ENCODE measurements at places on chromosomes 5 and 9.

DNA sequence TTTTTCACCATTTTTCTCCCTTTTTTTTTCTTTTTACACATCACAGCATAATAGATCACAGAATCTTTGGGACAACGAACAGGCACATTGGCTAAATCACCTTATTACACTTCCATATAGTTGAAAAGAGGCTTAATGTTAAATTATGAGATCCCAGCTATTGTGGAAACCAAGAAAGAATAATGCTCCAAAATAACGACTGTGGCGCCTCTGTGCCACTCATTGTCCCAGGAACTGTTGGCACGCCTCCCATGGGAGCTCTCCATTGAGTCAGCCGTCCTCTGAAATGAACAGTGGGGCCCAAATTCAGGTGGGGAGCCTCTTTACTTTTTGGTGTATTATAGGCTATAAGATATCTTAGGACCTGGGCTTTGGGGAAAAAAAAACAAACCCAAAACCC, 82.2 kb upstream of the NFIB start:
- DNase-seq, result no peak

GRCh38 chr5:157381746-157382145, 78.3 kb upstream of the NIPAL4 start:
- DNase-seq, result no peak

DNA sequence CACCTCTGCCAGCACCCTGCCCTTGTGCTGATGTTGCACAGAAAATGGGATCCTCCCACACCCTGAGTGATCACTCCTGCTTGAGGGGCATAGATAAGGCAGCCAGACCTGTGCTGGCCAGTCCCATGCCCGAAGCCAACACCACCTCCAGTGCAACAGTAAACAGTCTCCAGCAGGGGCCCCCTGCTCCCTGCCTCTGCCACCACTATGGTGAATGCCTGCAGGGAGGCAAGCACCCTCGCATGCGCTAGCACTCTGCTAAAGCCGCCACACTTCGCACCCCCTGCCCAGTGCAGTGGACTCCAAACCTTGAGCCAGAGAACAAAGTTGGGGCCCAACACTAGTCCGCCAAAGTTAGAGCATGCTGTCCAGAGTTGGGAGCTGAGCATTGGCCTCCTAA, 118.7 kb downstream of the PJA2 start:
- DNase-seq, result no peak

GRCh38 chr5:137935190-137935589, 45.9 kb downstream of the PKD2L2 start:
- DNase-seq, result no peak

- no peak for DNase-seq
These were observed 131.9 kb downstream of the PRDM9 start for GRCh38 chr5:23639326-23639725.

DNA sequence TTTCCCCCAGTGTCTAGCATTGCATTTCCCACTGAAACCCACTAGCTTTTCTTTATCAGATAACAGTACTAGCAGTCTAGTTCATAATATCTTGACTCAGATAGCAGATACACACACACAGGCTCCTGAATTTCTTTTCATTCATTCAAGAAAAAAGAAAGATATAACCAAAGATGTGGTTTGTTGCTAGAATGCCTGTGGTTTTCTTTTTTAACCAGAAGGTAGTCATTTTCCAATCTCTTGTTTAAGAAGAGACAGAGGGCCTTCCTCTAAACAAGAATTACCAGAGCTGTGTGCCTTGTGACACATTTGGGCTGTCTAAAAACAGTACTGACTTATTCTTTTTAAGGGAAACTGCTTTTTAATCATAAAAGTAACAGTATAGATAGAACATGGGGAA, 167.3 kb downstream of the PJA2 start:
- DNase-seq, result no peak

DNA sequence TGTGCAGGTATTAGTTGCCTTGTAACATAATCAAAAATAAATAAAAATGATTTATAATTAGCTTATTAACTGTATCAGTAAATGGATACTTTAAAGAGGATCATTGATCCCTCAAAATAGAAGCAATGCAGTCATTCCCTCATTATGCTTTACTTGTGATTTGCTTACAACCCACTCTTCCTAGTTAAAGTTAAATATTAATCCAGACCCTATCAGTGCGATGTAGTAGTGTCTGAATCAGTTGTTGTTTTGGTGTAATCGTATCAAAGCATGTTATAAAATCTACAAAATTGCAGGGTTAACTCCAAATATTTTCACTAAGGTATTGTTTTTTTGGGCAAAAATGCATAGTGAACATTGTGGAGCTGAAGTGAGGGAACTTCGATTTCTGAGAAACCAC, 17.6 kb downstream of the TENT4A start:
- DNase-seq, result no peak

DNA sequence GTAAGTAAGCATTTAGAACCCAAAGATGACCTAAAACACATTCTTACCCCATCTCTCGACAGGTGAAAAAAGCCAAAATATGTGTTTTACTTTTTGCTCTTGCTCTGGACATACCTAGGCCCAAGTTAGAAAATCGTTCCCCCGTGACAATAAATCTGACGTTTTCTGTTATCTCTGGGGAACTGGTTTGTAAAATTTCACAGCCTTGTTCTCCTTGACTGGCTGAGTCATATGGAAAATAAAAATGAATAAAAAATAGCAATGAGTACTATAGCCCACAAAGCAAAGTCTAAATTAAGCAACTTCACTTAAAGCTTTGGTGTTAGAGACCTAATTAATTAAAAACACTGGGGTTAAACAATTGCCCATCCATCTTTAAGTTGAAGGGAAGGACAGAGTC, 286.9 kb upstream of the CLINT1 start:
- DNase-seq, result no peak

DNA sequence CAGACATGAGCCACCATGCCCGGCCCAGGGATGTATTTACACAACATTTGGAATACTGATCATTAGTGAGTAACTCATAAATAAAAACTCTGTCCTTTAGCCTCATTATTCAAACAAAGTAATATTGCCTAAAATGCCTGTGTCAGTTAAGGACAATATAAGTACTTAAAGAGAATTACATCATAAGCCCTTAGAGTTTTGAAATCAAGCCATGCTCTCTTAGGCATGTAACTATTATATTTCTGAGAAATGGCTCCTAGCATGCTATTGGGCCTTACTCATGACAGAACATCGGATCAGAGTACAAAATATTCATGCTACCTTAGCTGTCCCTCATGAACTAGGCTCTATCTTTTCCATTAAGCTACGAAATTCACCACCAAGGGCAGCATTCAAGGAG, 309.3 kb downstream of the CHSY3 start:
- DNase-seq, result no peak

DNA sequence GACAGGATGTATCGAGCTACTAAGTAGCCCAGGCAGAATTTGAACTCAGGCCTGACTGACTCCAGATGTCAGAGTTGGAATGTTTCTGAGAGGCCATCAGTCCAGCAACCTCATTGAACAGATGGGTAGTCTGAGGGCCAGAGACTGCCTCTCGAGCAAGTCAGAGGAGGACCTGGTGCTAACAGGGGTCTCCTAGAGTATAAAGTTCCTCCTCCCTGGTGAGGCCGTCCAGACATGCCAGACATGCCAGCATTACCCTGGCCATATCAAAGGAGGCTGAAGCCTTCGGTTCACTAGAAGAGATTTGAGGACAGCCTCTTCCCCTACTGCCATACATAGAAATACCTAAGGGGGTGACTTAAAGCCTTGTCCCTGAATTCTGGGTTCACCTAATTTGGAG, 81.2 kb downstream of the ZNF618 start:
- no peak for DNase-seq

DNA sequence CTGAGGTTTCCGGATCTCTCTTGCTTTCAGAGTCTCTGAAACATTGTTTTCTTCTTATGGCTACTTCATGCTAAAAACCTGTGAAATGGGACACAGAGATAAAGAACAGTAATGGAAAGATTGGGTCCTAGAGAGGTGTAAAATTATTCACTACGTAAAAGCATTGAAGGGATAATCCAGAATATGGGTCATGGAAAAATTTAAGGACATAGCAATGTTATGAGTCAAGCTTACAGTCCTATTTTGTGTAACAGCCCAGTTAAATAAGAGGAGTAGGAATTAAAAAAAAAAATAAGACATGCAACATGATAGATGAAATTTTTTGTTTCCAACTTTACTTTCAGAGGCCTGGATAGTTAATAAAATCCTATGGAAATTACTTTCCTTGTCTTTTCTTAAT, 61.9 kb upstream of the ELL2 start:
- no peak for DNase-seq

DNA sequence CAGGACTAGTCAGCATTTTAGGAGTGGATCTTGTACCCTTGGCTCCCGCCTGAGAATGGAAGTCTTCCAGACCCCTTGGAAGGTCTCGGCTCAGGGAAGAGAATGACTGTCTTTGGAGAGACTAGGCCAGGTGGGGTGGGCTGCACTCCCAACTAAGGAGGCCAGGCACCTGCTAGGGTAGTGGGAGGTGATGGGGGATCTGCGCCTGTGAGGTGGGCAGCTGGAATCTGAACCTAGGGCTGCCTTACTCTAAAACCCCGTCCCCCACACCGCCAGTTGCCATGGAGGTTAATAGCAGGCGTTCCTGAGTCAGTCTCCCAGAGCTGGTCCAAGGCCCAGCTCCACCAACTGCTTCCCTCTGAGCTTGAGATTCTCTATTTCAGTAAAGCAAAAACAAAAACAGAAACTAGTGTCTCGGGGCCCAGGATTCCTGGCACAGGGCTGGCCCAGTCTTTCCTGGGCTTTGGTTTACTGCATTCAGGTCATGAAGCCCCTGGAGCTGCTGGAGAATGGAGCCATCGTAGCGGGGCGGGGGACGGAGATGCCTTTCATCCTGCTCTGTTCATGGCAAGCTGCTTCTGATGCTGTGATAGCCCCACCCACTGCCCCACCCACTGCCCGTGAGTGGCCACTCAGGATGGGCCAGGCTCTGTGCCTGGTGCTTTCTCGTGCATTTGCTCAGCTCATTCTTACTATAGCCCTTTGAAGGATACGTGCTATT, 57.5 kb downstream of the DAB2IP start:
- DNase-seq, result no peak

GRCh38 chr5:174524351-174524750, 200.0 kb upstream of the MSX2 start:
- no peak for DNase-seq

GRCh38 chr5:67901814-67902496, 313.6 kb upstream of the PIK3R1 start:
- no peak for DNase-seq

GRCh38 chr9:87184956-87185642, 237.8 kb upstream of the GAS1 start:
- DNase-seq, result peak; percentile 34

DNA sequence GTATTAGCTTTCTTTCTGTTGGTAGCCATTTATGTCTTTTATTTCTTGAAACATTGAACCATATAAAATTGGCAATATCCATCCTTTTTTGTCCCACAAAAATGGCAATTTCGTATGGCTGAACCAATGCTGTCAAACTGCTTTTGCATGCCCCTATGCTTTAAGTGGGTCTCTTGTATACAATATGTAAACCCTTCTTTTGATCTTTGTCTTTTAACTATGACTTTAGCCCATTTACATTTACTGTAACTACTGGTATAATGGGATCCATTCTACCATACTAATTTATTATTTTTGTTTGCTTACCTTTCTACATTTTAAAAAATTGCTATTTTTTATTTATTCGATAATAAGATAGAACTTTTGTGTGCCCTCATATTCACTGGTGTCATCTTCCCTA, 93.4 kb downstream of the TENT4A start:
- no peak for DNase-seq

DNA sequence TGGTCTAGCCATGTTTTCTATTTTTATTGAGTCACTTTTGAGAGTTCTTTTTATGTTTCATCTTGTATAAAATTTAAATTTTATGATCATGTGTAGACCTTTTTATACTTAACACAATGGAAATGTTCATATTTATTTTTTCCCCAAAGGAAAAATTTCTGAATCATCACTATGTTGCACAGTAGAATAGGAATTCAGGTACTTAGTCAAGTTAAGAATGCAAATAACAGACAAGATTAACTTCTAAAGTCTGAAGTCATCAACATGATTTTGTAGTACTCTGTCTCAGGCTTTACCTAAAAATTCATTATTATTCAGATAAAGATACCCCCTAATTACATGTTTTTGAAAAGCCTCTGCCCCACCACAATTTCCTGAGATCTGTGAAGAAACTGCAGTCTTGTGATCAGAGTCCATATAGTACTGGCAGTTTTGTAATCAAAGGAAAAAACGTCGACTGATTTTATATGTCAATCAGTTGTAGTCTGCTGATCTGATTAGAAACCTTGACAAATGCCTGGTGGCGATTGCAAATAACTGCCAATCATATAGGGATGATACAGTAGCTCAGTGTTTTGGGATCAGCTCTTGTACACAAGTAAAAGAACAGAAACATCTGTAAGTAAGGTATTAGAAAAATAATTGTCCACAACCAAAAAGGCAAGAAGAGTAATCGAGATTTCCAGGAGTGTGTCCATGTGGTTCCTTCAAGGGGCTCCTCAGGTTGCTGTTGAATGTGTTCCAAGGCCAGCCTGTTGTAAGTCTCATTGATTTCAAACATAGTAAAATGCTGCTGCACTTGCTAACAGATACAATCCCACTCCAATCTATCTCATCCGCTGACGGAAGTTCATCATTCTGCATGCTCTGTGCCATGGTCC, 352.4 kb downstream of the ARRDC3 start:
- no peak for DNase-seq

Measured in SJSA1 (cell line).